ENCODE measurements at places on chromosomes 2 and 18.

DNA sequence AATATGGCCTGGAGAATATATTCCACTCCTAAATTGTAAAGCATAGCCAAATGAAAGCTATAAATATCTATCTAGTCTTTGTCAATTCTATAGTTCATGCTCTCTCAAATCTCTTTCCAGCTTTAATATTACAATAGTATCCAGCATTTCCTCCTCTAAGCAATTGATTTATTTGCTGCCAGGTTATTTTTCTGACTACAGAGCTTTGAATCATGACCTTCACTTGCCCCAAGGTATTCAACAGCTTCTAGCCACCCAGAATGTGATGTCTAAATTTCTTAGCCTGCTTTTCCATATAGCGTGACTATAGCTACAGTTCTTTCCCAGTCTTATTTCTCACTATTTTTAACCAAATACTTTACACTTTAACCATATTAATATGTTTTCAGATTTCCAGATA is 1287.6 kb downstream of the LRP1B start:
- no peak for DNase-seq

DNA sequence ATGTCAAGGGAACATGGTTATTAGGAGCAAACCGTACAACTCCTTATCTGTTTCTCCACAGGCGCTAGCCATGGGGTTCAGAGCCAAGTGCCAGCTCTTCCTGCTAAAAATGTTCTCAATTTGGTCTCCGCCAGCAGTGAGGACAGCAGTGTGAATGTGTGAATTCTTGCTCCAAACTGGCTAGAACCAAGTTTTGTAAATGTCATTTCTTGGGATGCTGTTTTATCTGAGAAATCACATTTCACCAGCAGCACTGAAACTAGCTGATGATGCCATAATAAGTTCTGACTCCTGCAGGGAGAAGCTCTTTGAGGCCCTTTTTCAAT is 140.6 kb upstream of the LGALSL start:
- no peak for DNase-seq

DNA sequence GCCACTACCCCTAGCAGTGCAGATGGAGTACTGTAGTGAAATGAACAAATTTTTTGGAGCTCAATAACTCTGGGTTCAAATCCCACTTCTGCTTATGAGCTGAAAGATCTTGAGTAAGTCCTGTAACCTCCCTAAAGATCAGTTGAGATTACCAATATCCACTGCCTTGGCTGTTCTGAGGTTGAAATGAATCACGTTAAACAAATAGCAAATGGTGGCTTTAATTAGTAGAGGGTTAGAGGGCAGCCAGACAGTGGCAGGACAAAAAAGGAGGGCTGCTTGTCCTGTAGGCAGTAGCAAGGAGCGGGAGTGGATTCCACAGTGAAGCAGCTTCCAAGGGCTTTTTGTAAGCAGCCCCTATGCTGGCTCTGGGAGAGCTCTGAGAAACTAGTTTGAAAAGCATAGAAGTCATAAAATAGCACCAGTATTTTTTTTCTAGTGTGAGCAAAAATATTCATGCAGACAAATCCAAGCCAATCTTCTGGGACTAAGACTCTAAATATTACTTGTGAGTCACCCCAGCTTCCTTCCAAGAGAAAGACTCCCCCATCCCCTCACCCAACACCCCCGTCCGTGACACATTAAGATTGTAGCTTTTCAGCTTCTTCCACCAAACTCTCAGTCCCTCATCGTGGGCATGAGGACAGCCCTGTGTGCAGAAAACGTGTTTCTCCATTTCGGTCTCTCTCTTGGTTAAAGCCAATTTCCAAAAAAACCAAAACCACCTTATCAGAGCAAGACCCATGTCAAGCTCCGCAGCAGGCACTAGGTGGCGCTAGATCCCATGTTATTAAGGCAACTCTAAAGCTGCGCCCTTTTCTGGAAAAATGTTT is 123.5 kb upstream of the LGALSL start:
- peak; percentile 52 for DNase-seq

DNA sequence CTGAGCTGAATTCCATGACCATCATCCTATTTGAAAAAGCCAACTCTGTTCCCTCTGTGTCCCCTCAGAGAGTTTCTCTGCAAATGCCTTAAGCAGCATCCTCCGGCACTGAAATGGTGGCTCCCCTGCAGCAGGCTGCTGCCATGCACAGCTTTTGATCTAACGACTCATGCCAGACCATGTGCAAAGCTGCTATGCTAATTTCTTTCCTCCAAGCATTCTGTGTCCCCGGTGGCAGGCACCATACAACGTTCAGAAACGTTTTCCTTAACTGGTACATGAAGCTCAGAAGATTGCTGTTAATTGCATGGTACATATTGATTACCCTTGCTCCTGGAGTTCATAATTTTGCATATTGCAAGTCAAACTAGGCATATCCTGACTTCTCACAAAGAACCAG is 336.8 kb downstream of the RBM43 start:
- DNase-seq: no peak

- no peak for DNase-seq
Observed at GRCh38 chr2:100820523-100821254, 750 bp downstream of the NPAS2 start.
